ENCODE measurements at places on chromosomes 2 and 18. TPM values are rescaled to one million over a fixed set of nuclear protein-coding genes. Genes with fewer than 3 reads are reported as not detected.

Gene NT5C1B
- total RNA-seq = not detected

Gene PLEKHA3
- total RNA-seq = 29.1 TPM

Gene SMIM21
- total RNA-seq = not detected

Gene ZCCHC2
- total RNA-seq = 11.2 TPM

Measured in osteocyte (in vitro differentiated cells).